Fibroblast of the conjunctiva (primary cell): ENCODE measurements at places on chromosomes 16 and 17.

DNA sequence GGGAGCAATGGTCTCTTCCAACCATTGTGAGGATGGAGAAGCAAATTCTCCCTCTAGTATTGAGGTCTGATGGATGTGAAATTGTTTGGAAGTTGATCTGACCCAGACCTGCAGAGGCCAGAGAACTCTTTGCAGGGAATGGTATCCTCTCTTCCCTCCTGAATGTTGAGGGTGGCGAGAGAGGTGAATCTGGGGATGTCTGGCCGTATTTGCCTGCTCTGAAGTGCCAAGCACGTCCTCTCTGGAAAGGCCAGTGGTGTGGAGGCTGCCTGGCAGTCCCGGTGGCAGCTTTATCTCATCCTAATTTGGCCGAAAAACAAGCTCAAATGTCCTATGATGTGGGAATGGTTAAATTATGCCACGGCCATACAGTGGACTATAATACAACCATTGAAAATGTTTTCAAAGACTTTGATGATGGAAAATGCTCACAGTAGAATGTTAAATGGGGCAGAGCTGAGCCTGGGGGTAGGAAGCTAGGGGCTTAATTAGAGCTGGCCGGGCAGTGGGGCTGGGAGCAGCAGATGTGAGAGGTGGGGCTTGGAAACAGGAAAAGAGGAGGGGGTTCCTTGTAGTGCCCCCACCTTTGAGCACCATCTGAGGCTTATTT, 30.8 kb downstream of the WSCD1 start:
- DNase-seq = no peak

DNA sequence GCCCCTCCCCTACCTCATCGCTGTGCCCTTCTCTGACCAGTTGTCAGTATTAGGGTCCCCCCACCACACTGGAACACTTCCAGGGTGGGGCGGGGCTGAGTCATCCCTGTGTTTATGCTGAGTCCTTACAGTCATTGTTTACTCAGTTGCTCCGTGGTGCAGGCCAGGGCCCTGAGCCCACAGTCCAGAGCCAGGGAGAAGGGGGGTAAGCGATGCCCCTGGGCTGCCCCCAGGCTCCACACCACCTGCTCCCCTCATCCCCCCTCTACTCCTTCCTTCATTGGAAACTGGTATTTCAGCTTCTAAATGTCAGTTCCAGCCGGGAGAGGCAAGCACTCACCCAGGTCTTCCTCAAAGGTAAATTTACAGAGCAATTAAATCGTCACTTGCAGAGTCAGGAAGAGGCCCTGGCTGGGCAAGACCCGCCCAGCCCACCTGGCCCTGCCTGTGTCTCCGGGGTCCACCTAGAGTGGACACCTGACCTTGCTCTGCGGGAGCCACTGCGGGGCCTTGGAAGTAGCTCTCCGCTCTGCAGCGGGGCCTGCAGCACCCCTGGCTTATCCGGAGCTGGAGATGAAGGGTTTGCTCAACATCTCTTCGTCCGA, 4.8 kb downstream of the ATP2A3 start:
- no peak for DNase-seq

DNA sequence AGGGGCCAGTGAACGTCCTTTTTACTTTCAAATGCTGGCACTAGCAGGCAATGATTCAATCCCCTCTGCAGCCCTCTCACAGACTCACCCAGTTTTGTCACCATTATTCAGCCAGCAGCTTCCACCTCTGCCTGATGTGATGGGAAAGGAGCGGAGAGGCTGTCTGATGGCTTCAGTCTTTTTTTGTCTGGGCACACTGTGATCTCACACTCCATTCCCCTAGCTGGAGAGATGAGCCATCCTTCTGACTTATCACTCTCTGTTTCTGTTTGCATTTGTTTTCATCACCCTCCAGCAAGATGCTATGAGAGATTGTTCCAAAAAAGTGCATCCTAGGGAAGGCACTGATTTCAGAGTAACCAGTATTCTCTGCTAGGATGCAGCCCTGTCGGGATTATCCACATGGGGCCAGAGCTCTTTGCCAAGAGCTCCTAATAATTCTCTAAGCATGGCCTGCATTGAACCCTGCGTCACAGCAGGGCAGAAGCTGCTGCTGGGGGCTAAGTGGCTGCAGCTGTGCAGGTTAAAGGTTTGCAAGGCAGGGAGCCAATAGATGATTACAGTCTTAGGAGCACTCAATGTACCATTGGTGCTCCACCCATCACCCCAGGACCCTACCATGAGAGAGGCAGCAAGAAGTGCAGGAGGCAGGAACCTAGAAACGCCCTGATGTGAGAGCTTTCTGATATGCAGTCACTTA, 236.1 kb upstream of the C16orf82 start:
- peak; percentile 89 for DNase-seq

DNA sequence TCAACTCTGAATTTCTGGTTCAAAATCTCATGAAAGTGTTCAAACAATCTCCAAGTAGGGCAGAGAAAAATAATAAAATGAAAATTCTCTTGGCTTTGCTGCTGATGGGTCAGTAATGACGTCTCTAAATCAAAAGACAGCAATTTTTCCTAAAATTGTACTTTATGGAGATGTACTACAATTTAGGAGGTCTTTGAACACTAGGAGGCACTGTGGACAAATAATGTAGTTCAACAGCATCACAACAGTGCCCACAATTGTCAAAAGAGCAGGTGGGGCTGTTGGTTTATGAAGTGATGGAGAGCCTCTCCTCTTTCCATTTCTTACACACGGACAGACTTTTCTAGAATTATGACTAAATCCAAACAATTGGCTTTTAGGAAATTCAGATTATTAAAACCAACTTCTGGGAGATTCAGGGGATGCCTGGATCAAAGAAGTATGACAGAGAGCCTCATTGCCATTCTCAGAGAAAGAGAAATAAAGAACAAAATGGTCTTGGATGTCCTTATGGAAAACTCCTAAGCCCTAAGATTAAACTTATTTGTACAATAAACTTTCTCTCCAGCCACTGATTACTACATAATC, 23.8 kb downstream of the EZH1 start:
- peak; percentile 73 for DNase-seq
